Skin of body (tissue), 3 donors: ENCODE measurements at places on chromosomes 16 and 17. TPM values are rescaled to one million over a fixed set of nuclear protein-coding genes. Genes with fewer than 3 reads are reported as not detected.

DYNLL2 gene
- 16.1 TPM for total RNA-seq

KRT24 gene
- not detected for total RNA-seq

P2RX1 gene
- 2.6 TPM for total RNA-seq

SLC5A11 gene
- not detected for total RNA-seq

HAS3 gene
- 9.9 TPM for total RNA-seq

OR4D1 gene
- not detected for total RNA-seq

UBB gene
- total RNA-seq, result 1,502 TPM

DNA sequence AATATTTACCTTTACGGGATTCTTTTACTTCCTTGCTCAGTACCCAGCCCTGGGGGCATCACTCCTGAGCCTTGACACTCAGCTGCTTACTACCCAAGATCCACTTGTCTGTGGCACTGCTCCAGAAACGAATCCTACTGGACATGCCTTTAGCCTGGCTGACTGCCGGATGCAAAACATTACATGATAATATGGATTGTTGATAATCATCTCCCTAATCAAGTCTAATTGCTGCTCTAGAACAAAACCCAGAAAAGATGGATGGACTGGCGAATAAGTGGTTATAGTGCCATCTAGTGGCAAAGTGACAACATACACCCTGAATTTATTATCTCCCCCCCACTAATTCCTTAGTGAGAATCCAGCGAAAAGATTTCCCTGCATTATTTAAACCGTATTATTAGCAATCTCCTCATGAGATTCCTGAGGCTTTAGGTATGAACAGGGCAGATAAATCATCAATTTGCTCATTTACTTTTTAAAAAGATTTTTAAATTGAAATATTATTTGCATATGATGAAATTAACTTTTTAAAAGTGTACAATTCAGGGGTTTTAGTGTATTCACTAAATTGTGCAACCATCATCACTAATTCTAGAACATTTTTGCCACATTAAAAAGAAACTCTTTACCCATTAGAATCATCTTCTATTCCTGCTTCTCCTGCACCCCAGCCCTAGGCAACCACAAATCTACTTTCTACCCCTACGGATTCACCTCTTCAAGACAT lies 61.6 kb downstream of the RGS9 start:
- peak; percentile 50 for DNase-seq

GRCh38 chr17:81984773-81985410 lies 7.5 kb downstream of the ASPSCR1 start:
- DNase-seq, result no peak

GRCh38 chr17:44733753-44734152 lies 25.0 kb upstream of the ADAM11 start:
- DNase-seq, result no peak

GRCh38 chr16:56898847-56899246 lies 33.1 kb upstream of the HERPUD1 start:
- DNase-seq, result no peak

- no peak for DNase-seq
These were observed 9.7 kb downstream of the DRC7 start for GRCh38 chr16:57704011-57704904.

DNA sequence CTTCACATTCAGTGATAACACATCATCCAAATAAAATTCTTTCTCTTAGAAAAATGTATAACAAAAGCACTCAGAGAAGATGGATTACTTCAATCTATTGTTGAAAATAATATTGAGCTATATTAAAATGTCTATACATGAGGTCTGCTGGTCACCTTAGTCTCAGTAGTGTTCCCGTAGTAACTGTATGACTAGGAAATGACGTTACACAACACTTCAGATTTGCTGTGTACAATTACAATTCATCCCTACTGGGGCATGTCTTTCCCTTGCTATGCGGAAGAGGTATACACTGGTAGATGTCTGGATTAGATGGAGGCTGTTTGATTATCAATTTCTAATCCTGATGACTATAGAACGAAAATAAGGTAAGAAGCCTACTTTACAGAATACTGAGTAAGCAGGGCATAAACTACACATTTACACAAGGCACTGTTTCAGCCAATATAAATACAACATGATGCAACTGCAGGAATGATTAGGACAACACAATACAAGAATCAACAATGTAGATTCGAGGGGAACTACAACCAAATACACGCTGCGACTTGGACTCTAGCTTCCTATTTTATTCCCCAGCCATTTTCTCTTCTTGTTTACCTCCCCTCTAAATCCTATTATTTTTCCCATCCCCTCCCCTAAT lies 982.5 kb upstream of the CDH8 start:
- no peak for DNase-seq

- no peak for DNase-seq
These were observed 7.8 kb upstream of the EVI2A start for GRCh38 chr17:31329221-31329620.

- peak; percentile 86 for DNase-seq
These were observed 1.2 kb upstream of the SPAG9 start for GRCh38 chr17:51121620-51122472.

DNA sequence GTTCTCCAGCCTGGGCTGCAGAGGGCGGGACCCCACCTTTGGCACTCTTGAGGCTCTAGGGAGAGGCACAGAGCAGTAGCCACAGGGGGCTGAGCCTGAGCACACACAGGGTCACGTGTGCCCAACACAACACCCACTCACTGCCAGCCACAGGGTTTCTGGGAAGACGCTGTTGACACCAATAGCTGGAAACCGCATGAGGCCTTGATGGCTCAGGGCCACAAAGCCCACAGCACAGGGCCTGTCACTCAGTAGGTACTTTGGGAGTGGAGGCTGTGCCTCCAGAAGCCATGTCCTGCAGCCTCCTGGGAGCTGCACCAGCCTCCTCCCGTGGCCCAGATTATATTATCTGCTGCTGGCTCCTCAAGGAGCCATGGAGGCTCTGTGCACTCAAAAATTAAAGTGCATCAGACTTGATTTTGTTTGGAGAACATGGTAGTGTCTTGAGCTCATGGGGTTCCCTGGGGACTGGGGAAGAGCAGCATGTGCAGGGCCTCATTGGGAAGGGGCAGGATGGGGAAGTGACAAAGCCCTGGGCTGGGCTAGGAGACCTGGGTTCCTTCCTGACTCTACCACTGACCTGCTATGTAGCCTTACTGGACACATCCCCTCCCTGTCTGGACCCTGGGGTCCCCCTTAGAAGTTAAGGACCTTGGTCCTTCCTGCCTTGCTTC lies 12.5 kb upstream of the SREBF1 start:
- DNase-seq, result no peak

GRCh38 chr16:24203675-24204074 lies 52.5 kb upstream of the CACNG3 start:
- no peak for DNase-seq
